Breast epithelium (tissue), 4 donors: ENCODE measurements at places on chromosomes 2 and 18.
A peak's percentile ranks its signal among the peaks of the same experiment; 100 is the strongest.

DNA sequence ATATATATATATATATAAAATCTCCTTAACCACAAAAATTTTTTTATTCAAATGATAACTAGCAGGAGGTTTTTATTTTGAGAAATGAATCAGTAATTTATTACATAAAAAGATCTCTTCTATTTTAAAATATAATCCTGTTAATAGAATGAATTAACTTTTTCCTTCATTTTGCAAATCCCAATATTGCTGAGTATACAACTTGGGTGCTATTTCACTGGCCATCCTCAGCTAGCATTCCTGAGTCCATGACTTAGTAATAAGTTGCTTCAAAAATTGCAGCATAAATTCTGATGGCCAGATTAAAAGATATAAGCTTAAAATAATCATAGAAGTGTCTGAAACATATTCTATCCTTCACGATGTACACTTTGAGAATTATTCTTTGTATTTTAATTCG, 155.6 kb downstream of the FSIP2 start:
- no peak for DNase-seq

DNA sequence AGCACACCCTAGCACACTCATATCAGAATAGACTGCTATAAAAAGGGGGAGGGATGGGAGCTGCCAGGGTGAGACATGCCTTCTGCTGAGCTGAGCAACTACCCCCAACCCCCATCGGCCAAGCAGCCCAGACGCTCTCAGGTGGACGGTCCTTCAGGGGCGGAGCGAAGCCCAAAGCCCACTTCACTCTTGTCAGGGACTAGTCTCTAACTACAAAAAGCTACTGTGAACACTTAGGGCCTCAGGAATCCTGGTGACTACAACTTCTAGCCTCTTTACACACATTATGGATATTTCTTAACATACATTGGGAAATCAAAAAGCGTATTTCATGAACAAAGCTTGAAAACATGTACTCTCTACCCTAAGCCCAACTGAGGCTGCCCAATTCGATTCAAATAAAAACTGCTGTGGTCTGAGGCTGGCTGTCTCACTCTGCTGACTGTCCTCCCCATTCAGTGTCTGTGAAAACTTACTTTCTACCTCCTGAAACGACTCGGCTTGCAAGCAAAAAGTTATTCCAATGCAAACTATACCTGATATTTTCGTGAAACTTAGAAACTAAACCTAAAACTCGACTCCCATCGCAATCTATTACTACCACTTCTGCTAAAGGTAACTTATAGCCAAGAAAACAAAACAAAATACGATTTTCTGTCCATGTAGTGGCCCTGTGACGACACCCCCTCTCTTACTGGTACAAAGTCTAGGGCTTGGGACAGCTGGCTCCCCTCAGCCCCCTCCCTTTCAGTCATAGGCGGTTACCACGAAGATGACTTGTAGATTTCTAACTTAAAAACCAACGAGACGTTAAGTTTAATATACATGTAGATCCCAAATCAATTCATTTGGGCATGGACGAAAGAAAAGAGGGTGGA, 1.2 kb downstream of the SERTAD2 start:
- no peak for DNase-seq

DNA sequence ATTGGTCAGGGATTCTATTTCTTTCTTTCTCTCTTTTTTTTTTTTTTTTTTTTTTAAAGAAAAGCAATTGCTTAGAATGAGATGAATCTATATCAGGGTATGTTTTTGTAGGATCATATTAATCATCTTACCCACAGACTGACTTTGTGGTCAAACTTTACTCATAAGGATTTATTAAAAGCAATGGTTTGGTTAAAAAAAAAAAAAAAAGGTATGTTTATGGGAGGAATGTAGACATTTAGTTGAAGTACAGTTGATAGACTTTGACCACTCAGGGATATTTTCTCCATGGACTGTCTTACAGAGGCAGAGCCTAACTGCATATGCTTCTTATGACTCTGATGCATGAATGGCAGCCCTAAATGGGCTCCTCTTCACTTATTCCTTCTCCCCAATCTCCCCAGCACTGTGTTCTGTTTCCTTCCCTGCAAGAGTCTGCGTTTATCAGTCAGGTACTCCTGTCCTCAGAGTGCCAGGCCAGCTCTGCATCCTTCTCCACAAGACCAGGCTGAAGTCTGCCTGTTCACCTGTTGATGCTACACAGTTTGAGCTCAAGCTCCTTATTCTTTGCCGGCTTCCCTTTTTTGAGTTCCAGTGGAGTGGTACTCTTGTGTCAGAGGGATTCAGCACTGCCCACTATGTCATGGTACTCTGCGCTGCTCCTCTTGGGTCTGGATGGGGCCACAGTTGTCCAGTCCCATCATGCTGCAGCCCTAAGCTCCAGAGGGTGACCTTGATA, 24.3 kb downstream of the CRIM1 start:
- no peak for DNase-seq

- no peak for DNase-seq
These were observed 646.7 kb upstream of the ZNF804A start for GRCh38 chr2:183951630-183952029.

GRCh38 chr2:223048519-223048918, 3.5 kb upstream of the KCNE4 start:
- no peak for DNase-seq

GRCh38 chr2:28661589-28662001, 90.0 kb upstream of the PPP1CB start:
- no peak for DNase-seq

DNA sequence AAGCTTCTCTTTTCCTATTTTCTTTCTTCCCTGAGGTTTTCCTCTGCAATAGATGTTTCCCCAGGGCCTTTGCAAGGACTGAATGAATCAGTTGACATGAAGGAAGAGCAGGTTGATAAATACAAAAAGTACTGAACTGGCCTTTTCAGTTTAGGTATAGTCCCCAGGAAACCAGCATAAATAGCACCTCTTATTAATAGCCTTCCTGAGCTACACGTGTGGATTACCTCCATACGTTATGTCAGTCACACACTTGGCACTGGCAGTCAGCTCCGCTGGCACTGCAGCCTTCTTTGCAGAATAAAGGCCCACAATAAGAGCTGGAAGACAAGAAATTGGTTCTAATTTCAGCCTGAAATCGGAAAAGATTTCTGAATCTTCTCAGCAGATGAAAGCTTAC, 60.7 kb downstream of the KCTD18 start:
- DNase-seq = no peak

DNA sequence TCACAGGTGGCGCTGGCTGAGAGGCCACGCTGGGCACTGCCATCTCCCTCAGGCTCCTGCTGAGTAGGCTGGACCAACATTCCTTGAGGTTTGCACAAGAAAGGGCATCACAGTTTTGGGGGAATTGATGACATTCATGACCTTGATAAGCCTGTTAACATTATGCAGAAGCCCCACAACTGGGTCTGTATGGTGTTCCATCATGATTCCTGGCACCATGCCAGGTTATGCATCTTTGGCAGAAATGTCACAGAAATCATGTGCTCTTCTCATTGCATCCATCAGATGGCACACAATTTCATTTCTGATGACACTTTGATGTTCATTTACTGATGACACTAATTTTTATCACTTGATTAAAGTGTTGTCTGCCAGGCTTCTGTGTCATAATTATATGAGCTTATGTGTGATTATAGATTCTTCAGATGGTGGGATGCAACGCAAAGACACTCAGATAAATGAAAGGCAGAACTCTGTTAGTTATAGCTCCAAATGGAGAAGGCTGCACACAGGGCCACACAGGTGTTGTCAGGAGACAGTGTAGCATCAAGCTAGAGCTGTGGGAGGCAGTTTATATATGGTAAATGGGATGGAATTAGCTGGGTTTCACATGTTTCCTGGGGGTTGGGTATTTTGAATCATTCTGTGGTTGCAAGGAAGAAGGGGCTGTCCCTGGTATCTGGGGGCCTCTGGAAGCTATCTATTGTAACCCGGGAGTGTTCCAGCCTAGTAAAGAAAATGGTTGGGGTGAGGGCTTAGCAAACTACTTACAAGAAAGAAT, 191.3 kb downstream of the SLC39A10 start:
- no peak for DNase-seq

- no peak for DNase-seq
These were observed 47.0 kb downstream of the APLF start for GRCh38 chr2:68514316-68514929.

GRCh38 chr2:40160751-40161218, 291.1 kb downstream of the SLC8A1 start:
- no peak for DNase-seq

- peak; percentile 22 for DNase-seq
These were observed 1.3 kb downstream of the NGEF start for GRCh38 chr2:233011702-233012131.

DNA sequence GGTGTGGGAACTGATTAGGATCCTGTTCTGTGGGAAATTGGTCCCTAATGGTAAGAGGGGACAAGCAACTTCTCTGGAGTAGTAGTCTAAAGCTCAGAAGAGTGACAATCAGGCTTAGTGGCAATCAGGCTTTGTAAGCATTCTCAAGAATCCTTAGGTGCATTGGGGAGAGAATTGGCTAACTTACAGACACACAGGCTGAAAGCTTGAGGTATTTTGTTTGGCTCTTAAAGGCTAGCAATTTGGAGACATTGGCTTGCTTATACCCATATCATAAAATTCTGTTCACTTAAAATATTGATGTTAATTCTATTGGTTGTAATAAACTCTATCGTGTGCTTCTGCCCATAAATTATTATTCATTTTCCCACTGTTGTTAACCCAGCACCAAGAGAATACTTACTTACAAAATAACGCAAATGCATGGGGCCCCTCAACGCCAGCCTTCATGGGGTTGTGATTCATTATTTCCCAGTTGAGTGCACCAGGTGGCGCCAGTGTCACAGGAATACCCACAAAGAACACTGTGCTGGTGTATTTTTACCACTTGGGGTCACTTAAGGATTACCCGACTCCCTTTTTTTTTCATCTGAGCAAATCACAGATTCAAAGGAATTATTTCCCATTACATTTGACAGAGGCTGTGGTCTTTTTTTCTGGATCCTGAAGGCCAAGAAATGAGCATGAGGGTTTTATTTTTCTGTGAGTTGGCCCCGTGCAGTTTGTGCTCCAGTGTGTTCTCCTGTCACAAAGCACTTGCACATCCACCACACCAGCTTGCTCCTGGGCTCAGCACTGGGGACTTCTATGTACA, 45.5 kb downstream of the DDX1 start:
- no peak for DNase-seq

GRCh38 chr2:186693446-186693832, 421 bp upstream of the FAM171B start:
- no peak for DNase-seq
